Upper lobe of right lung (tissue), 1 donor: ENCODE measurements at places on chromosomes 4 and X. TPM values are rescaled to one million over a fixed set of nuclear protein-coding genes. Genes with fewer than 3 reads are reported as not detected.

GABRE gene
- total RNA-seq: 45.3 TPM

UCHL1 gene
- 7.2 TPM for total RNA-seq

CENPVL2 gene
- not detected for total RNA-seq

ADH4 gene
- total RNA-seq: 0.38 TPM

CAPN6 gene
- 0.43 TPM for total RNA-seq

STPG2 gene
- 0.41 TPM for total RNA-seq

TMEM35A gene
- total RNA-seq: 1.5 TPM

SLC25A43 gene
- 13.5 TPM for total RNA-seq

MAGEA1 gene
- not detected for total RNA-seq

SAGE1 gene
- not detected for total RNA-seq
